ENCODE measurements at places on chromosomes 3 and 15. TPM values are rescaled to one million over a fixed set of nuclear protein-coding genes. Genes with fewer than 3 reads are reported as not detected.
A peak's percentile ranks its signal among the peaks of the same experiment; 100 is the strongest.

Gene CFAP91
- 3.7 TPM for polyA plus RNA-seq

Gene FGF12
- 0.18 TPM for polyA plus RNA-seq

Gene STRIT1
- polyA plus RNA-seq = not detected

Gene UPK1B
- polyA plus RNA-seq = not detected

Gene CIAO2A
- 65.3 TPM for polyA plus RNA-seq

Gene MST1R
- polyA plus RNA-seq = 0.23 TPM

Gene HRG
- polyA plus RNA-seq = not detected

Gene TMEM207
- not detected for polyA plus RNA-seq

Gene DNAH1
- polyA plus RNA-seq = 5.1 TPM

Gene TOP2B
- 20.4 TPM for polyA plus RNA-seq

Gene GOLGA8H
- polyA plus RNA-seq = 0.86 TPM

DNA sequence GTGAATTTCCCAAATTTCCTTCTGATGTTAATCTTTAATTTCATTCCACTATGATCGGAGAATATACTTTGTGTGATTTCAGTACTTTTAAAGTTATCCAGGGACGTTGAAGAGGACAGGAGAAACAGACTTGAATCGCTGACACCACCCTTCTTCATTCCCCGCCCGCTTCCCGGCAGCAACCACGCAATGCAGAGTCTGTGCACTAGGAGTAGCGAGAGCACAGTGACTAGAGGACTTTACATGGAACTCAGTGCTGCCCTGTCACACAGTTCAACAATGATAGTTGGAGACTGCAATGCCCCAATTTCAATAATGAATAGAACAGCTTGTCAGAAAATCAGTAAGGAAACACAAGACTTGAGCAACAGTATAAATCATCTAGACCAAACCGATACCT lies 73.9 kb downstream of the RNF13 start:
- H3K27me3 ChIP-seq = no peaks in the 10 kb centered on the region
- H3K4me1 ChIP-seq = no peaks in the 10 kb centered on the region
- H3K4me3 ChIP-seq = no peak overlapping the region
- peaks cover 5% of the 10 kb centered on the region for H3K36me3 ChIP-seq
- H3K27ac ChIP-seq = no peak overlapping the region

DNA sequence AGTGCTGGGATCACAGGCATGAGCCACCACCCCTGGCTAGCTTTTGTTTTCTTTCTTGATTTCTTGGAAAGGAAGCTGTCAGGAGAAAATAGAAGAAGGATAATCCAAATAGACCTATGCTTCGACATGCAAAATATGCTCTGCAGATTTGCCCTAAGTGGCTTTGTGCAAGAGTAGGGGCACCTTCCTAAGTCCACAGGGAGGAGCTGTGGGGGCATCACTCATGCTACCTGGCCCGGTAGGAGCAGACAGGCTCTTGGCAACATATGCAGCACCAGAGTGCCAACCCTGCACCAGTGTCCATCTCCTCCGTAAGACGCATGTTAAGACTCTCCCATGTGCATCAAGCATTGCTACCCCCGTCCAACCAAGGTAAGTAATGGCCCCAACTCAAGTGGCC lies 190.7 kb upstream of the UBE2E1 start:
- no peak for DNase-seq
- no peak overlapping the region for H3K4me3 ChIP-seq
- peaks cover 14% of the 10 kb centered on the region for H3K4me1 ChIP-seq
- no peaks in the 10 kb centered on the region for H3K36me3 ChIP-seq

GRCh38 chr15:66603301-66604179 lies 37.7 kb upstream of the LCTL start:
- peak; percentile 86 for DNase-seq
- no peak overlapping the region for H3K4me3 ChIP-seq
- H3K27ac ChIP-seq = no peak overlapping the region
- H3K4me1 ChIP-seq = no peaks in the 10 kb centered on the region

- no peaks in the 10 kb centered on the region for H3K36me3 ChIP-seq
- H3K27me3 ChIP-seq = no peaks in the 10 kb centered on the region
- peak; percentile 61 for DNase-seq
- peak overlapping the region; percentile 4 for H3K4me3 ChIP-seq
- 0 out of 2 replicates have a peak overlapping the region, but pooled peaks have one; percentile 10 for H3K27ac ChIP-seq
- H3K4me1 ChIP-seq = peaks cover 8% of the 10 kb centered on the region
Observed at GRCh38 chr3:121995161-121996137, 26.6 kb downstream of the ILDR1 start.

GRCh38 chr15:51341366-51342226 lies at the start of gene GLDN:
GLDN (plus strand) TSS chr15:51341655; CDS start chr15:51341685, 30 bp downstream.
- H3K27me3 ChIP-seq = peaks cover 12% of the 10 kb centered on the region
- no peaks in the 10 kb centered on the region for H3K36me3 ChIP-seq

DNA sequence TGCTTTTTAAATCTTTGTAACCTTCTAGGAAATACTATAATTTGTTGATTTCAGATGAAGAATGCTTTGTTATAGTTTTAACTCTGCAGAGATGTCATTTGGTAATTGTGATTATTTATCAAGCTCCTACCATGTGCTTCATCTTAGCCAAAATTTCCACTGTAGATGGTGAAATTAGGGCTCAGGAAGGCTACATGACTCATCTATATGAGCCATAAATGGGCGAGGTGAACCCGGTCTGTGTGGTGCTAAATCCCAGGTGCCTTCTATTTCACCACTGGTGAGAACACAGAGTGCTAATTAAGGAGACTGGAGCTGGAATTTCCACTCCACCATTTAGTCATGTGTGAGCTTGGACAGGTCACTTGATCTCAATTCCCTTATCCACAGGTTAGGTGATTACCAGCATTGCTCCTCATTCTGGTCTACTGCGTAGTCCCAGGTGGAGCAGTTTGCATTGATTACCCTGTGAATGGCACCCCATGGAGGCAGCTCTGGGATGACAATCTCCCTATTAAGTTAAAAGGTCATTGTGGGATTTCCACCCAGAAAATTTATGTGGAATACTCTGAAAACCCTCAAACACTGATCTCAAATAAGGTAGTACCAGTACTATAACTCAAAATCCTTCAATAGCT lies 2.8 kb upstream of the CCR3 start:
- no peaks in the 10 kb centered on the region for H3K36me3 ChIP-seq
- peaks cover 9% of the 10 kb centered on the region for H3K27me3 ChIP-seq
- no peaks in the 10 kb centered on the region for H3K4me1 ChIP-seq
- H3K4me3 ChIP-seq = no peak overlapping the region

DNA sequence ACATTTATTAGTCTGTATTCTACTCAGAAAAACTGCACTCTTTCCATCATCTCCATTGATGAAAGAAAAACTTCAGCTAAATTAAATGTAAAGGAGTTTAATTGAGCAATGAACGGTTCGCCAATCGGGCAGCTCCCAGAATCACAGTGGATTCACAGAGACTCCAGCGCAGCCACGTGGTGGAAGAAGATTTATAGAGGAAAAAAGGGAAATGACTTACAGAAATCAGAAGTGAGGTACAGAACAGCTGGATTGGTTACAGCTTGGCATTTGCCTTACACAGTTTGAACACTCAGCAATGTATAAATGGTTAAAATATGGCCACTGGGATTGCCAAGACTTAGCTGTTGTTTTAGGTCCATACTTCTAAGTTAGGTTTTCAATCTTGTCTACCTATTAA lies 2.8 kb upstream of the SUCLG2 start:
- no peak for DNase-seq
- no peak overlapping the region for H3K4me3 ChIP-seq
- no peaks in the 10 kb centered on the region for H3K4me1 ChIP-seq
- H3K27me3 ChIP-seq = no peaks in the 10 kb centered on the region
- H3K36me3 ChIP-seq = no peaks in the 10 kb centered on the region

DNA sequence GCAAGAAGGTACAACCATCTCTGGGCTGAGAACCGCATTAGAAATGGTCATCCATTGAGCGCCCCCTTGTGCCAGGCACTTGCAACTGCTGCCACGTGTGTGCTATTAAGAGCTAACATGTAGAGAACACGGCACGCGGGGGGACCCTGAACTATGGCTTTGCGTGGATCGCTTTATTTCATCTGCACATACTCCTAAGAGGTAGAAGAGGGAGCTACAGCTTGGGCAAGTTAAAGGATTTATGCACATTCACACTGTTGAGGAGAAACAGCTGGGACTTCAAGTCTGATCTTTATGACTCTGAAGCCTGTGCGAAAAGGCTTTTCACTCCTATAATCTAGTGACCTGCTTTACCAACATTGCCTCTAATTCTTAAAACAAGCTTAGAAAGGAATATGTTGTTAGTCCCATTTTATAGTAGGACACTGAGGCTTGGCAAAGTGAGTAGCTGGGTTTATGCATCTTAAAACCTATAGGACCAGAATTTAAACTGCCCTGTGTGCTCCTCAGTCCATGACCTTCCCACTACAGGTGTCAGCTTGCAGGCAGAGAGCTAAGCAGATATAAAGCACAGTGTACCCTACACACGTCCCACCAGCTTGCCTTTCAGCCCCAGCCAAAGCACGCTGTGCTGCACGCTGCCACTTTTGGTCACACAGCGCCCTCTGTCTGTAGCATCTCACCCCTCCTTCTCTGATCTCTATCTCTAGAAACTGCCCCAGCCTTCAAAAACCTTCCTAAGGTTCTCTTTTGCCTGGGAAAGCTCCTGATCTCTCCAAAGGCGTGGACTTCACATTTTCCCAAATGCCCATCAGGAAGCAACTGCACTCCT lies 57.8 kb downstream of the STARD5 start:
- H3K4me3 ChIP-seq = peak overlapping the region; percentile 9
- peaks cover 10% of the 10 kb centered on the region for H3K27me3 ChIP-seq

- H3K27me3 ChIP-seq = no peaks in the 10 kb centered on the region
- no peak for DNase-seq
- no peak overlapping the region for H3K4me3 ChIP-seq
- no peaks in the 10 kb centered on the region for H3K36me3 ChIP-seq
- H3K4me1 ChIP-seq = no peaks in the 10 kb centered on the region
- H3K27ac ChIP-seq = peak overlapping the region; percentile 54
Observed at GRCh38 chr3:21920421-21920861, 169.4 kb upstream of the ZNF385D start.

- no peak overlapping the region for H3K27ac ChIP-seq
- DNase-seq = no peak
- no peaks in the 10 kb centered on the region for H3K27me3 ChIP-seq
- no peaks in the 10 kb centered on the region for H3K36me3 ChIP-seq
Observed at GRCh38 chr15:80581976-80582375, 113.1 kb upstream of the ABHD17C start.

DNA sequence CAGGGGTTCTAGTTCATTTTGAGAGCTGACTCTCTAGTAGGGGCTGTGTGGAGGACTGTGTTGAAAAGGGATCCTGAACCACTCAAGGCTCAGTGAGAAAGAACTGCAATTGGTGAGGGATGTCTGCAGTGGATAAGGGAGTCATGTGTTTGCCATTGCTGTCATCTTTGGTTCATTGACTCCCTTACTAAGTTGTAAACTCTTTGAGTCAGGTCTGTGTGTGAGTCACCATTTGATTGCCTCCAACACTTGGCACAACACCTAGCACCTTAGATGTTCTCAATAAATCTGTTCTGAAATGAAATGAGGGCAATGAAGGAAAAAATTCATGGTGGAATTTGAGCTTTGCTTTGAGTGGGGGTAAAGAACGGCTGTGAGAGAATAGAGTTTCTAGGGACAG lies 51.7 kb downstream of the PLS1 start:
- H3K27ac ChIP-seq = no peak overlapping the region
- no peak overlapping the region for H3K4me3 ChIP-seq
- no peak for DNase-seq
- H3K36me3 ChIP-seq = no peaks in the 10 kb centered on the region
- peaks cover 13% of the 10 kb centered on the region for H3K4me1 ChIP-seq

DNA sequence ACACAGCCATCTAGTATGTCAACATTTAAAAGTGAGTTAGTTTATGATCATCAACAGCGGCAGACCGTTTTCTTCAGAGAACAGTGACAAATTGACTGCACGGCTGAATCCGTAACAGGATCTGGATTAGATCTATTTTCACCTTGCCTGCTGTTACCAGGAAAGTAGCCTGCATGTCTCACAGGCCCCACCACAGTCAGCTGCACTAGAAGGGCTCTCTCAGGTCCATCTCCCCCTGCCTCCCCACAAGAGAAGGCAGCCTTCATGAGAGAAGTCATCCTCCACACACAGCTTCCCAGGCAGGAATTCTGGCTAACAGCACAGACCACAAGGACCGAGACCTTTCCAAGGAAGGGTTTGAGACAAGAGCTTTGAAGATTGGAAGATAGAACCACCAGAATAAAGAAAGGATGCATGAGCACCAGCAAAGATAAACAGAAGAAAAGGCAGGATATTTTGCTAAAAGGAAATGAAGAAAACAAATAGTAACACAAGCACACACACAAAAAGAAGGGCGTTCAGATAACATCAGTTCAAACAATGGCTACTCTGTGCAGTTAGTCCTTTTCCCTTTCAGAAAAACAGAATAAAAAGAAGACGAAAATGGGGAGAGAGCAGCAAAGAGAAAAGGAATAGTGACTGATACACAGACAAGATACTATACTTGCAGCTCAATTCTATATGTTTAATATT lies 127.5 kb downstream of the SNRK start:
- no peaks in the 10 kb centered on the region for H3K36me3 ChIP-seq
- DNase-seq = no peak
- H3K4me3 ChIP-seq = no peak overlapping the region
- no peak overlapping the region for H3K27ac ChIP-seq

- H3K27me3 ChIP-seq = no peaks in the 10 kb centered on the region
- H3K4me3 ChIP-seq = peak overlapping the region; percentile 49
- peak overlapping the region; percentile 83 for H3K27ac ChIP-seq
- no peaks in the 10 kb centered on the region for H3K36me3 ChIP-seq
Observed at GRCh38 chr3:119322021-119322834, 28.0 kb downstream of the ARHGAP31 start.

DNA sequence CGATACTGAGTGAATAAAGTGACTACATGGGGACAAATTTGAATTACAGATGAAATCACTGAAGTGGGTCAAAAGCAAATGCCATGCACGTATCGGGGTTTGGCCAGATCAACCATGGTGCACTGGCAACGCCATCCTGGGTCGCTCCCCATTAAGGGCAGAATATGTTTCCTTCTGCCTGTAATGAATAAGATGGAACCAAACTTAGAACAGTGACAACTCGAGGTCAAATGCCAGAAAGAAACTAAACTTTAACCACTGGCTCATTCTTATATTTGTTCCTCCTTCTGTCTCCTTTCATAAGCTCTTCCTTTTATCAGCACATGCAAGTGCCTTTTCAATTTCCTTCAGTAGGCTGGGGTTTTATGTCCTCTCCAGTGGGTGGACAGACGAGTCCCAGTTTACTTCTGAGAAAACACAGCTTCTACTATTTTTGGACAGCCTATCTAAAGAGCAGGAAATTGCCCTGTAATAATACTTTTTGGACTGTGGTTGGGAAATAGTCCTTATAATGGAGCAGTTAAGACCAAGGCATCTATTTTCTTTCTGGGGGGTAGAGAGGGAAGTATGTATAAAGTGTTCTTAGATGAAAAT lies 61.4 kb downstream of the WHAMM start:
- DNase-seq = no peak
- no peak overlapping the region for H3K4me3 ChIP-seq
- H3K36me3 ChIP-seq = no peaks in the 10 kb centered on the region
- no peaks in the 10 kb centered on the region for H3K4me1 ChIP-seq
